ENCODE measurements at places on chromosomes 3 and 15.

DNA sequence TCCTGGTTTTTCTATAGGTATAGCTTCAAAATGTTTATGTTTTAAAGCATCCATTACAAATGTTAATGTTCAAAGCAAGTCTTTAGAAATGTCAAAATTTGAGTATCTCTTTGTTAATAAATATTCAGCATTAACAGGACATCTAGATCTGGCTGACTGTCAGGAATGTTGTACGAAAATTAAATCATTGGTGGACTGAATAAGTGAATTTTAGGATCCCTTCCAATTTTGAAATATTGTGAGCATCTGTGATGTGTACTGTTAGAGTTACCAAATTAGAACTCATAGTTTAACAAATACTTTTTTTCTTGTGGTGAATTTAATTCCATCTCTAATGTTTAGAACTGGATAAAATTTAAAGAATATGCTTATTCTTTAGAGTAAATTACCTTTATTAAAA is 30.1 kb upstream of the CFAP20DC start:
- no peak for DNase-seq

GRCh38 chr3:126061301-126062032 is 22.5 kb downstream of the SLC41A3 start:
- DNase-seq, result no peak

DNA sequence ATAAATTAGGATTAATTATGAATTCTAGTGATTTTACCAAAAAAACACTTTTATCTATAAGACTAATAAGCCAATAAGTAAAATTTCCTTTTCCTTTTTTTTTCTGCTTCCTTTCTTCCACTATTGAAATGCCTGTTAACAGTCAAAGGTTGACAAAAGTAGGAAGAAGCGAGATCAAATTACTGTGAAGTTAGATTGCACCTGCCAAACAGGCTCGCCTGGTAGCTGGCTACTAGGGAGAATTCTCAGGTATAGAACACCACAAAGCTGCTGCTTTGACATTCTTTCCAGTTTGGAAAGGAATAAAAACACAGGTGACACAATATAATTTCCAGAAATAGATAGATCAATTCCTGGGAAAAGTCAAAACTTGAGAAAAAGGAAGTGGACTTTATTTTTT is 749.0 kb downstream of the NSUN3 start:
- no peak for DNase-seq

DNA sequence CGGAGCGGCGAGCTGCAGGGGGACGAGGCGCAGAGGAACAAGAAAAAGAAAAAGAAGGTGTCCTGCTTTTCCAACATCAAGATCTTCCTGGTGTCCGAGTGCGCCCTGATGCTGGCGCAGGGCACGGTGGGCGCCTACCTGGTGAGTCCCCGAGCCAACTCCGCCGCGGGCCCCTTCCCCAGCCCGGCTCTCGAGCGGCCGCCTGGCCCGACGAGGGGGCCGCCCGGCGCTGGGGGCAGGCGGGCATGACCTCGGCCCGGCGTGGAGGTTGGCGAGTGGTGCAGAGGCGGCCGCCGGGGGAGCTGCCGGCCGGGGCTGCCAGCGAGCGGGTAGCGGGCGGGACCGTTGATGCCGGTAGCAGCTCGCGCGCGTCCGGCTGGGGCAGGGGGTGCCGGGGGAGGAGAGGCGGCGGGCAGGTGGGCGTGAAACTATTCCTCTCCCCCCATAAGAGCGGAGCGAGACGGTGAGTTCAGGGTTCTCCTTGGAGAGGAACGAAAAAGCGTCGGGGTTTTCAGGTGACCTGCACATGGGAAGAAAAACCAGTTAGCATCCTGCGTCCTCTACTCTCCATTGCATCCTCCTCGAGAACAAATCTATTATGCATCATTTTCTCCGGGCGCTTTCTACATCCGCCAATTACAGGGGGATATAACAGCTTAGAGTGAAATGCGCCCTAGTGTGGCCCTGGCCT is 585 bp downstream of the SLCO3A1 start:
- DNase-seq, result no peak

GRCh38 chr3:193984876-193985275 is 151.1 kb upstream of the HES1 start:
- DNase-seq, result no peak

DNA sequence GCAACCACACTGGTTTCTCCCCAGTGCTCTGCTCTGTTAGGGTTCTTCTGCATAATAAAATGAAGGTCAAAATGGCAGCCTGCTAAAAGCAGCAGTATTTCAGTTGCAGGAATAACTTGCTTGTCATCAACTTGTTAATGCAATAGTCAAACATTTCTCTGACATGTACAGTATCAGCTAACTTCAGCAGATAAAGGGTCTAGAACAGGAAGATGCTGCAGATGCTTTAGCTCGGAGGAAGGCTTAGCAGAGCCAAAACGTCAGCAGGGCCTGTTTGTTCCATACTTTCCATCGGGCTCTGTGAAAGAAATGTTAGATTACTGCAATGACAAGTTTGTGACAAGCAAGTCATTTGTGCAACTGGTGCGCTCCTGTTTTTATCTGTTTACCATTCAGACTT is 291.9 kb downstream of the TIGIT start:
- no peak for DNase-seq

- no peak for DNase-seq
These were observed 26.4 kb upstream of the VILL start for GRCh38 chr3:37964146-37964545.

GRCh38 chr3:97883736-97884135 is 61.9 kb downstream of the CRYBG3 start:
- DNase-seq, result no peak

- no peak for DNase-seq
These were observed 137.4 kb upstream of the SGO1 start for GRCh38 chr3:20323307-20323927.

DNA sequence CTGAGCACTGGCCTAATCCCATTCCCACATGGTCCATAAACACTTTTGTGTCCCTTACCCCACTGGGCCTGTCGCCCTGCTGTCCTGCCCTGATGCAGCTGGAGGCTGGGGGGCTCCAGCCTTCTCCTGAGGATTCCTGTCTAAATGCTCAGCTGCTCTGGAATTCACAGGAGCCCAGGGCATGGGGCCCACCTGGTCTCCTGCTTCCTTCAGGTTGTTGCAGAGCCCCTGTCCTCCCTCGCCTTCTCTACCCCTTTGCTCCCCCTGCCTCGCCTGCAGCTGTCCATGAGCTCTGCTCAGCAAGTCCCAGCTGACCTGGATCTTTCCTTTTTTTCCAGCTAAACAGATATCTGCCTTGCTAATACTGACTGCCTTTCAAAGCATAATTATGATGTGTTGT is 286.9 kb downstream of the XXYLT1 start:
- no peak for DNase-seq

- DNase-seq, result no peak
These were observed 3.6 kb downstream of the SMC4 start for GRCh38 chr3:160403028-160403545.

DNA sequence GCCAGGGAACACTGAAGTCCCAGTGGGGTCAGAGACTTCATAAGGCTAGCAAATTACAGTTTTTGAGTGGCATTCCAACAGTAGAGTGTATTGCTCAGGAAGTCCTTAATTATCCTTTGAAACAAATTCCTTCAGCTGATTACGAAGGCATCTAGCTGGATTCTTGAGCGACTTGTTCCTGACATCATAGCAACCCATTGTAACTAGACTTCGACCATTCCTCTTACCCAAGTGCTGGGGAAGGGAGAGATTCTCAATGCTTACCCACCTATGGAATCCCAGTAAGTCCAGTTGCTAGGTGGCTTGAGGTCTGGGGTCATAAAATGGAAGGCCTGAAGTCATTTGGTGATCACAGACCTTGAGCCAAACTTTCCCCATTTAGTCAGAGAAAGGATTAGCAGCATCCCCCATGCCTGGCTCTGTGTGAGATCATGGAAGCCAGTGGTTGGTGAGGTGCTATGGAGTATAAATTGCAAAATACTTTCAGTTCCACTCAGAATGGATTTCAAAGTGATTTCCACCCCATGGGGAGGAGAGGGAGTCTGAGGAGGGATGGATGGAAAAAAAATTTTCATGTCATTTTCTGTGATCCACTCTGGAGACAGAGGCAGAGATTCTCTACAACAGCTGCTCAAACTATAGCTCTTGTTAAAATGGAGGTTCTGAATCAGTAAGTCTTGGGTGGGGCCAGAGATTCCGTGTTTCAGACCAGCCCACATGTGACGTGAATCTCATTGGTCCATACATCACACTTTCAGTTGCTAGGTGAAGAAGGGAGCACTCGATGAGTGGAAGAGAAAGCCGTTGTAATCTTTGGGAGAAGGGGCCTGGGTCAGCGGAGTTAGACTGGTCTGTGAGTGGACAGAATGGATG is 45.7 kb downstream of the CD86 start:
- DNase-seq, result no peak

DNA sequence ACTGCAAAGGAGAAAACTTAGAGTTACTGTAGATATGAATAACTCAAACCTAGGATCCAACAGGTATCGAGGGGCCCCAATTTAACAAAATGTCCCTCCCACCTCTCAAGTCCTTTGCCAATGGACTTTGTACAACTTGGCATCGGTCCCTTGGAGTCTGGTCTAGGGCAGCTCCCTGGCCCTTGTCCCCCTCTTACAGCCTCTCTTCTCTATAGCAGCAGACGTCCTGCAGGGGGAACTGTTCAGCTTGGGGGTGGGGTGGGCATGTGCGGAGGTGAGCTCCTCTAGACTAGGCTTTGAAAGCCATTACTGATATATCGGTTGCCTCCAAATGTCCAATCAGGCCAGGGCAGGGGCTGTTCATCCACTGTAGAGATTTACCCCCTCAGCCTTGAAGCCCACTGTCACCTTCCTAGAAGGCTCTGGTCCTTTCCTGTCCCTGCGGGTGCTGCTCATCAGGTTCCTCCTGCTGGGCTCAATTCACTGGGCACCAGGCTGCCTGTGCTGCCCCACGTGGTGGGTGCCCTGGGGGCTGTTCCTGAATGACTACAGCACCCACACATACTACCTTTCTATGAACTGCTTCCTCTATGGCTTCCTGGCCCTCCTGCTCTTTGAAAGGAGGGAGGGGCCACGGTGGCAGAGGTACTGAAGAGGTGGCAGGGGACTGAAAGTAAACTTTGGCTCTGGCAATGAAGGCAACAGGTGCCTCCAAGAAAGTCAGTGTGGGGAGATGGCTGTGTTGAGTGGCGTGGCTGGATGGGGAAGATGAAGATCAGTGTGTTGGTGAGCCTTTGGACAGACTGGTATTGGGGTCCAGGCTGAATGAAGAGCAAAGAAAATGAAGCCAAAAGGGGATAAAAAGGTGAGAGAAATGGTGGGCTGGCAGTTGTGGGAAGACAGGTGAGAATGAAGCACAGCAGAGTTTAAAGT is 78.8 kb upstream of the MEX3B start:
- DNase-seq, result no peak

GRCh38 chr3:13204177-13204581 is 130.9 kb upstream of the IQSEC1 start:
- no peak for DNase-seq

DNA sequence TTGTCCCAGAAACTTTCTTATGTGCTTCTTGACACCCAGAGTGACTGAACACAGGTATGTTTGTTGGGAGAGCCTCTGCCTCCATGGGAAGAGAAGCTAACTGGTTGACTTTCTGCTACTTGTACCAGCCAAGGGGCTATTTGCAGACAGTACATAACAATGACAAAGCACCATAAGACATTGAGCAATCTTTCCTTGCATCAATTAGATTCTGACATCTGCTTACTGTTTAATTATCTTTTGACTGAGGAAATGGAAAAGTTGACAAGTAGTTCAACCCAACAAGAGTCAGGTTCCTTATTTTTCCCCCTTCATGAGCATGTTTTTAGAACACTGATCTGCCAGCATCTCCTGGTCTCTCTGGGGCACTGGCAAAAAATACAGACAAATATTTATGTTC is 157.7 kb downstream of the RPLP1 start:
- no peak for DNase-seq

GRCh38 chr15:24944954-24945353 is 9.8 kb upstream of the SNRPN start:
- DNase-seq, result no peak

DNA sequence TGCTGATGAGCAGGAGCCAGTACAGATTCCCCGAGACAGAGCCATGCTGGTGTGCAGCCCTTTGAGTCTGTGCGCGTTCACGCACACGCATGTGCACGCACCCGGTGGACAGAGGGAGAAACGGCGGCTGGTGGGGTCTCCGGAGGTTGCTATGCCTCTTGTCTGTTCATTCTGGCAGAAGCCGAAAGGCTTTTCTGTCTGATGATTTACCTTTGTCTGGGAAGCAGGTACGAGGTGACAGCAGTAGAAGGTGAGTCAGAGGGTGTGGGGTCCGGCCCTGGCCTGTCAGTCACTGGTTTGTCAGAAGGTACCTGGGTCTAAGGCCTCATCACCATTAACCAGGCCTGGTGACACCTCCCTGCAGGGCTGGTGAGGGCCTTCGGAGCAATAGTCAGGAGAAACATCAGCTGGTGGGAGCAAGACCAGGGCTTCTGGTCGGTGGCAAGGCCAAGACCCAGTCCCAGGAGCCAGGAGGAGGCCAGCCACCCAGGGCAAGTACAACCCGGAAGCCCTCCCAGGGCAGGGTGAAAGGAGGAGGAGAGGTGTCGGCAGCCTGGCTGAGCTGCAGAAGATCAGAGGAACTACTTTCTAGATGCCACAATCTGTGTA is 7.5 kb downstream of the PCSK6 start:
- DNase-seq, result no peak

DNA sequence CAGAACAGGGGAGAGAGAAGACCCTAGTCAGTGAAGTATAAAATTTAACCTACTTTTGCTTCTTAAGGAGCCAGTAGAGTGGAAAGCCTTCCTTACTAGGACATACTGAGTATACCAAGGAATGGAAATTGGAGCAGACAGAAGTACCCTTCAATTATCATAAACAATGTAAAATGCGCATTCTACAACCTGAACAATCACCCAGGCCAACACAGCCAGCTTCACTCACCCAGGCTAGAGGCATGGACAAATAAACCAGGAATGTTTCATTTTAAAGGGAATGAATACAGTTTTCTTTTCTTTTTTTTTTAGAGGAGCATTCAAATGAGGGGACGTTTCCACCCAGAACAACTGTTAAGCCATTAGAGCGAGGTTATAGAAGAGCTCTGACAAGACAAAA is 41.9 kb upstream of the PLXND1 start:
- no peak for DNase-seq

- DNase-seq, result no peak
These were observed 21.3 kb downstream of the SLC12A8 start for GRCh38 chr3:125191256-125191655.
